CD4-positive, alpha-beta T cell treated with Interleukin-2 at 100 ng/mL for 4 hours (primary cell): ENCODE measurements at places on chromosomes 4 and X.

DNA sequence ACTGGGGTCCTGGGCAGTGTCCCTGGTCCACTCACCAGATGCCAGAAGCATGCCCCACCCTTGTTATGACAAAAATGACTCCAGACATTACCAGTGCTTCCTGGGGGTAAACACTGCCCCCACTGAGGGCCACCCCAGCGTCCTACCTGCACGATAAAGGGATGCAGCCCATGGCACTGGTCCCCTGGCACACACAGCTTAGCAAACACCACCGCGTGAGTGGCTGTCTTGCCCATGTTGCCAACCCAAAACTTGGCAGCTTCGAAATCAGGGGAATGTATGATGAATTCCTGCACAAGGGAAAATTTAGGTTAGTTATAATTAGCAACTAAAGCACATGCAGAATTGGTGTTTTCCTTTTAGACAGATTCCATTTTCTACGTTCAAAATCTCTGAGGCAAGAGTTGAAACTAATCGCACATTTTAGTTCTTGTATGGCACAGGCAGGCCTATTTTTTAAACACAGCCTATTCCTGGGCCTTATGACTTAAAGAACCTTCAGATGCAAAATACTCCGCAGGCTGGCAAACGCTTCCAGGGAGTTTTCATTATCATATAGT, 30.4 kb downstream of the ACOX3 start:
- DNase-seq: no peak

DNA sequence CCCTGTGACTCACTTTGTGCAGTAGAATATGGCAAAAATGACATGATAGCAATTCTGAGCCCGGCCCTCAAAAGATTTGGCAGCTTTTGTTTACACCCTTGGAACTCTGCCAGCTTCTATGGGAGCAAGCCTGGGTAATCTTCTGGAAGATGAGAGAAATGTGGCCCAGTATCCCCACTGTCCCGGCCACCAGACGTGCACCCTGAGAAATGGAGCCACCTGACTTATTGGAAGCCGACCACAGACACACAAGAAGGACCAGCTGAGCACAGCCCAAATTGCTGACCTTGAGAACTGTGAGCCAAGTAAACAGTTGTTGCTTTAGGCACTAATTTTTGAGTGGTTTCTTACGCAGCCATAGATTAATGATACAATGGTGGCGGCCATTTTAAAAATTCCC, 197.0 kb downstream of the STIM2 start:
- no peak for DNase-seq

DNA sequence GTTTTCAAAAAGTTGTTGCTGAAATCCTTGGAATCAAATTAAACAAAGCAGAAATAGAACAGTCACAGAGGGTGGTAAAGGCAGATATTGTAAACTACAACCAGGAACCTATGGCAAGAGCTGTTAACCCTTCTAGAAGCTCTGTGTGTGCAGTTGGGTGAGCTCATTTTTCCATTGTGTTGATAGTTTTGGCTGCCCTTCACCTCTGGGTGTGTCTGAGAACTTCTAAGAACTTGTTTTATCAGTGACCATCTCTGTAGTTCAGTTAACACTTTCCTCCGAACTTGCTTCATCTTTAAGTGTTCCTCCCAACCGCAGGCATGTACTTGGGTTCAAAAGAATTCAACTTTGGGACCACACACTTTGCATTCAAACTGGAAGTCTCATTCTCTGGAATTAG, 32.7 kb downstream of the RBMX start:
- DNase-seq: no peak

DNA sequence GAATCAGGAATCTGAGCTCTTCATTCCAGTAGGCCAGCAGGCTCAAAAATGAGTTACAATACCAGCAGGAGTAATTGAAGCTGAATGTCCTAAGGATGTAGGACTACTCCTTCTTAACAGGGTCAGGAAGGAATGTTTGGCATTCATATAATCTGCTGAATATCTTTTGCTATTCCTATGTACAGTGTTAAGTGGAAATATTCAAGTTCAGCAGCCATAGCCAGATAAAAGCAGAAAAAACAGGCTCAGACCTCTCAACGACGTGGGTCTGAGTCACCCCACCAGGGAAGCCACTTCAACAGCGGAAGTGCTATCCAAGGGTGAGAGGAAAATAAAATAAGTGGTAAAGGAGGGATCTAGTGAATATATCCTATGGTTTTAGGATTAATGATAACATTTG, 577.0 kb downstream of the SPOCK3 start:
- DNase-seq: no peak

DNA sequence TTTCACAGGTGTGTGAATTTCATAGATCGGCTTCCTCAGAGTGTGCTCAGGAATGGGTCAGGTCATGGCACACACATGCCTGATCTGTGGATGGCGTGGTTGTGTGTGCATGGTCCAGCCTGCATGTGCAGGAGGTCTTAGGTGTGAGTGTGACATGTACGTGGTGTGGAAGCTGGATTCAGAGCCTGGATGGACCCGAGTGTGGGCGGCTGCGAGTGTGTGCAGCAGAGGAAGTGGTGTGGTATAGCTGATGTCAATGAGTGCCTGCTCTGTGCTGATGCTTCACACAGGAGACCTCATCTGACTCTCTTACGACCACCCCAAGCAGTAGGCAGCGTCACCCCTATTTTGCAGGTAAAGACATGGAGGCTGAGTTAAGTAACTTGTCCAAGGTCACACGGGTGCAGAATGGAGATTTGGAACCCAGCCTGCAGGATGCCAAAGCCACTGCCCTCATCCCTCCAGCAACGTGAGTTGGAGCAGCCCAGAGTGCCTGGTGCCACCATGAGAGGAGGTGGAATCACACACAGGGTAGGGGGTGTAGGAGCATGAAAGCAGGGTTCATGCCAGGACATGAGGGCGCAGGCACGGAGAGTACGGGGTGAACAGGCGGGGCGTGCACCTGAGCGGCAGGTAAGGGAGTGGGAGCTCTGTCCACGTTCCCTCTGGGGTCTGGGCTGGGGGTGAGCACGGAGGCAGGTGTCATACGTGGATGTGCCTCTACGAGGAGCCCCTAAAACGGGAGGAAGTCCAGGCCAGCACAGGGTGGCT, 24.2 kb upstream of the C4orf50 start:
- DNase-seq: no peak
